ENCODE measurements at places on chromosomes 12 and 14.

DNA sequence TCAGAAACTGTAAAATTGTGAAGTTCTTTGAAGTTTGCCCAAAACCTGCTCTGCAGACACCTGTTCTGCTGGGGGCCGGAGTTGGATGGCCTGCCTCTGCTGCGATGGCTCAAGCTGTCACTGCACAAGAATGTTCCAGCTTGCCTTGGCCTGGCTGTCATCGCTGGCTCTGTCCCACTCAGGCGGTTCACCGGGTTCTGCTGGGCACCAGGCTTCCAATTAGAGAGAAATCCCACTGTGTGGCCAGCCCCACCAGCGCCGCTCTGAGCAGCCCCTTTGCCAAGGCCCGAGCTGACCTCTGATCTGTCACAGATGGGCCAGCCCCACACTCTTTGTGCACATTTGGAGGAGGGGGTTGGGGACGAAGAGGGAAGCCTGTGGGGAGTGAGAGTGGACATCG, 71.7 kb upstream of the GPATCH2L start:
- DNase-seq, result no peak

DNA sequence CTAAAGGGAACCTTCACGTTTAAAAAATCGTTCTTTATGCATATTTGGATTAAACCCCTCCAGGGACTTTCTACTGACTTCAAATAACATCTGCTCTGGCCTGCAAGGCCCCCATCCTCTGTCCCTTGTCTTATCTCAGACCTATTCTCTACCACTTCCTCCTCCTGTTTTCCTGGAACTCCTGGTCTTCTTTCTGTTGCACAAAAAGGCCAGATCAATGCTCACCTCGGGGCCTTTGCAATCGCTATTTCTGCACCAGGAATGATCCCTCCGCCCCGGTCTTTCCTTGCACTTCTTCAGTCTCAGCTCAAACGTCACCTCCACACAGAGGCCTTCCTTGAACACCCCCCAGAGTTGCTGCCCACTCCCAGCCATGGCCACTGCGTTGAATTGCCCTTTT, 57.6 kb upstream of the BEGAIN start:
- no peak for DNase-seq

GRCh38 chr14:50086321-50086711, 30.1 kb downstream of the VCPKMT start:
- DNase-seq, result no peak

DNA sequence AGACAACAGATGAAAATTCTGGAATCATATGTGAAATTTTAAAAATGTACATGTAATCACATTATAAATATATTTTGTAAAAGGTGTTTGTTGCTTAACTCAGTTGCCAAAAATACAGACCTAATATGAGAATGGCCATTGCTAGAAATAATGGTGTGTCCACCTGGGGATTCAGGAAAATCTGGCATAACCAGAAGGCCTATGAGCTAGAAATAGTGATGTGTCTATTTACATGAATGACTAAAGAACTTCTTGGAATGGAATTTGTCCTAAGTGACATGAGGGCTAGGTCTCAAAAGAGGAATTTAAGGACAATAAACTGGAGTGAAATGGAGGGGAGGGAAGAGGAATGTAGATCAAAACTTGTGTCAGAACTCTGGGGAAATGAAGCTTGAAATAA, 126.4 kb downstream of the PTPRR start:
- no peak for DNase-seq

GRCh38 chr14:77230914-77231313, 40.1 kb downstream of the NGB start:
- no peak for DNase-seq
